Thoracic aorta (tissue), 2 donors: ENCODE measurements at places on chromosomes 2 and 18. TPM values are rescaled to one million over a fixed set of nuclear protein-coding genes. Genes with fewer than 3 reads are reported as not detected.

DNA sequence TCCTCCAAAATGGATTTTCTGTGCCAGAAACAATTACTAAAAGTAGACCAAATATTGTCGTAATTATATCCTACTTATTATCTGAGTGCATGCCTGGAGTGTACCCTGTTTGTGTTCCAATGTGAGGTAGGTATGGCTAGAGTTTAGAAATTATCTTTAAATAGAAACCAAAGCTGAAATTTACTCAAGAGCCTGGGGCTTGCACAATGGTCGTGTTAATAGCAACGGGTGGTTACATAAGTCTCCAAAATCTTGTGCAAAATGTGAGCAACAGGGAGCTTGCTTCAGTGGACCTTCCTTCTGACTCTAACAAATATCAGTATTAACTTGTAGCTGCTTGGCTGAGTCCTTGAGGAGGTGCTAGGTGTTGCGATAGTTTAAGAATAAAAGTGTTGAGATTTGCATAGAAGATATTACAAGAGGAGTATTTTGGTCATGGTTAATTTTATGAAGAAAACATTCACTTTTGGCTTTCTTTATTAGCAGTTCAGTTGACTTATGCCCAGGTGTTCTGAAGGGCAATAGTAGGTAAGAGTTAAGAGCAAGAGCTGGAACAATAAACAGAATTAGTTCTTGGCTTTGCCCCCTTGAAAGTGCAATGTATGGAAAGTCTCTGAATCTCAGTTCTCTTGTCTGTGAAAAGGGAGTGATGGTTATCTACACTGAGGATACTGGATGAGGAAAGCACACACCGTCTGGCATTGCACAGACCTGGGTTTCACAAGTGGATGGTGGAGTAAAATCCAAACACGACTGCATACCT, 4.6 kb downstream of the CXCR4 start:
- H3K4me3 ChIP-seq, result no peak overlapping the region
- peaks cover 16% of the 10 kb centered on the region for H3K4me1 ChIP-seq
- no peaks in the 10 kb centered on the region for H3K27me3 ChIP-seq
- DNase-seq, result no peak
- no peak overlapping the region for H3K27ac ChIP-seq
- H3K36me3 ChIP-seq, result no peaks in the 10 kb centered on the region

DNA sequence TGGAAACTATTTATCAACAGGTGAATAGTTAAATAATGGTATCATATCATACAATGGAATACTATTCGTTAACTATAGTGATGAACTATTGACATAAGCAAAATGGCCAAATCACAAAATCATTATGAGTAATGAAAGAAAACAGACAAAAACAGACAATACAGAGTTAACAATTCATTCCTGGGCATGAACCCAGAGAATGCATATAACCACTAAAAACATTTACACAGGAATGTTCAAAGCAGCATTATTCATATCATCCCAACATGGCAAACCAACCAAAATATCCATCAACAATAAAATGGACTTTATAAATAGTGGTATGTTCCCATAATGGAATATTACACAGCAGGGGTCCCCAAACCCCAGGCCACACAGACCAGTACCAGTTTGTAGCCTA, 131.2 kb upstream of the CYP1B1 start:
- no peak overlapping the region for H3K4me3 ChIP-seq
- DNase-seq, result no peak
- no peaks in the 10 kb centered on the region for H3K27me3 ChIP-seq
- no peak overlapping the region for H3K27ac ChIP-seq
- H3K4me1 ChIP-seq, result no peaks in the 10 kb centered on the region

- no peak for DNase-seq
- peaks cover 73% of the 10 kb centered on the region for H3K4me1 ChIP-seq
- no peak overlapping the region for H3K4me3 ChIP-seq
Observed at GRCh38 chr2:231134910-231135655, 10.2 kb upstream of the HTR2B start.

DNA sequence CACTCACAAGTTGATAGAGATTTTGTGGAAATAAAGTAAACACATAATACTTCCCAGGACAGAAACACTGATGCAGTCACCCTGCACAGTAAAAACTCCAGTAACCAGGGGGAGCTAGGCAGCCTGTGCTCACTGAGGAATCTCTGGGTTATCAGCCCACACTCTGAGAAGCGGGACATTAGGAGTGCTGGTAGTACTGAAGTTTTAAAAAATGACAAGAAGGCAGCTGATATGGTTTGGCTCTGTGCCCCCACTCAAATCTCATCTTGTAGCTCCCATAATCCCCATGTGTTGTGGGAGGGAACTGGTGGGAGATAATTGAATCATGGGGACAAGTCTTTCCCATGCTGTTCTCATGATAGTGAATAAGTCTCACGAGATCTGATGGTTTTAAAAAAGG, 31.4 kb downstream of the KCTD1 start:
- no peaks in the 10 kb centered on the region for H3K27me3 ChIP-seq
- H3K4me3 ChIP-seq, result no peak overlapping the region
- no peak for DNase-seq
- no peaks in the 10 kb centered on the region for H3K4me1 ChIP-seq

DNA sequence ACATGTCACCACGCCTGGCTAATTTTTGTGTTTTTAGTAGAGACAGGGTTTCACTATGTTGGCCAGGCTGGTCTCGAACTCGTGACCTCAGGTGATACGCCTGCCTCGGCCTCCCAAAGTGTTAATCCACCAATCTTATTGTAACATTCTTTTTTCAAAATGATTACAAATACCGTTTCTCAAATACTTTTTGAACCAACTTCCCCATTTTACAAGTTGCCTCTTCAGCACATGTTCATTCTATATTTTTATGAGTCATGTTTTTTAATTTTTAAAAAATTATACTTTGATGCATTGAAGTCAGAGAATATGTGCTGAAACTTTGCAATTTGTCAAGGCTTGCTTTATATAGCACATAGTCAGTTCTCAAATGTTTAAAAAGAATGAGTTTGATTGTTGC, 58.2 kb downstream of the QPCT start:
- no peaks in the 10 kb centered on the region for H3K36me3 ChIP-seq
- no peaks in the 10 kb centered on the region for H3K27me3 ChIP-seq
- H3K4me3 ChIP-seq, result no peak overlapping the region
- H3K4me1 ChIP-seq, result no peaks in the 10 kb centered on the region
- no peak for DNase-seq

- H3K4me3 ChIP-seq, result no peak overlapping the region
- H3K4me1 ChIP-seq, result peaks cover 46% of the 10 kb centered on the region
- no peaks in the 10 kb centered on the region for H3K27me3 ChIP-seq
- H3K36me3 ChIP-seq, result no peaks in the 10 kb centered on the region
Observed at GRCh38 chr2:180985771-180986395, 5.5 kb downstream of the UBE2E3 start.

DNA sequence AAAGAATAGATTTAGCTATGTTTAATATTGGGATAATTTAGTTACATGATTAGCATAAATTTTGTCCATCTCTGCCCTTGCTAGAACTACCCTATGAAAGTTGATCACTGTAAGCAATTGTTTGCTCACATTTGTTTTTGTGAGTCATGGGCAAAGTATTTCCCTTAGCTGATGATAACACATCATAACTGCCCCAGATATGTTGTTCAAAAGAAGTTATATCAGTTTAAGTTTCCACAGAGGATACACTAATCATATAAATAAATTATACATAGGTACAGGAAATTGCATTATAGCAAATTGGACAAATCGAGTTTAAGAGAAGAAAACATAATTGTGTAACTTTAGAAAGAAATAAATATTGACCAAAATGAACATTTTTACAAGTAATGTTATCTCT, 223.2 kb upstream of the PIK3C3 start:
- H3K4me3 ChIP-seq, result no peak overlapping the region
- no peaks in the 10 kb centered on the region for H3K4me1 ChIP-seq
- no peak for DNase-seq

DNA sequence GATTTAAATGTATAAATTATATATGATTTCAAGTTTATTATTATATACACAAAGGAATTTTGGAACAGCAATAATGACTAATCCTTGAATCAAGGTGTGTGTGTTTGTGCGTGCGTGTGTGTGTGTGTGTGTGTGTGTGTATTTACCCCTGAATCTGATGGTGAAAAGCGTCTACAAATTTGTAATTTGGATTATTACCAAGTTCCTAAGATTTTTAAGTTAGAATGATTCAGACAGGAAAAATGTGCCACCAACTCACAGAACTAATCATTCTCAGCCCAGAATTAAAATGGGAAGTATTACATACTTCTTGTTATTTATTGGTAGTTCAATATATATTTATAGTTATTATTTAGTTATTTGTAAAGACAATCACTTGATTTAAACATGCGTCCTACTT, 12.3 kb downstream of the CALCRL start:
- no peak for DNase-seq
- H3K36me3 ChIP-seq, result no peaks in the 10 kb centered on the region
- no peak overlapping the region for H3K4me3 ChIP-seq
- no peaks in the 10 kb centered on the region for H3K27me3 ChIP-seq

GRCh38 chr2:25416674-25417073, 74.9 kb upstream of the DNMT3A start:
- H3K4me3 ChIP-seq, result no peak overlapping the region
- peaks cover 1% of the 10 kb centered on the region for H3K4me1 ChIP-seq

The SLC19A3 gene
- total RNA-seq, result 4.9 TPM

The SERPINB10 gene
- total RNA-seq, result not detected
